Stimulated activated CD4-positive, alpha-beta T cell treated with anti-CD3 and anti-CD28 coated beads, Interleukin-15, amount 100 ng/mL, for 1 hour (primary cell): ENCODE measurements at places on chromosomes 3 and 15.
A peak's percentile ranks its signal among the peaks of the same experiment; 100 is the strongest.

DNA sequence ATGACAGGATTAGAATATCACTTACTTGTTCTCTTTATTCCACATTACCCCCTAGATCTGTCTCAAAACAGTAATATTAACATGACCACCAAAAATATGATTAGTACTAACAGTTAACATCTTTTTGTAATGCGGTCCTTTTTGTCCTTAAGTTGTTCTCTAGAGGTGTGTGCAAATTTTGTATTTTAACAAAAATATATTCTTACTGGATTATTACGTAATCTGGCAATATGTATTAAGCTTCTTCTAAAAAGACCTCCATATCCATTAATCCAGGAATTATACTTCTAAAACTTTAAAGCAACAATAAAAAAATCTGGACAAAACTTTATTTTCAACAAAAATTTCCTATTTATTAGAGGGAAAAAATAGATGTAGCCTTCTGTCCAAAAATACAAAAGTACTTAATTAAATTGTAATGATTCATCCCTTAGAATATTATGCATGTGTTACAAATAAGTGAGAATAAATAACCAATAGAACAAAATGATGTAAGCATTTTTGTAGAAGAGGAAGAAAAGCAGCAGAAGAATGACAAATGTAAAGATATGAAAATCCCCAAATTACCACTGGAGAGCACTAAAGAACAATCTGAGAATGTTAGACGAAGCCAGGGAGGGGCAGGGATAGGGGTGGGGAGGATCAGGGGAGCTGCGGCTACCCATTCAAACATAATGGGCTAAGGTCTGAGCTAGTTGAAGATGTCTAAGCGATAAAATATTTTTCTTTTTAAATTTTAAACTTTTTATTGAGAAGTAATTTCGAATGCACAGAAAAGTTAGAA is 945.6 kb downstream of the MCTP2 start:
- no peak for DNase-seq

DNA sequence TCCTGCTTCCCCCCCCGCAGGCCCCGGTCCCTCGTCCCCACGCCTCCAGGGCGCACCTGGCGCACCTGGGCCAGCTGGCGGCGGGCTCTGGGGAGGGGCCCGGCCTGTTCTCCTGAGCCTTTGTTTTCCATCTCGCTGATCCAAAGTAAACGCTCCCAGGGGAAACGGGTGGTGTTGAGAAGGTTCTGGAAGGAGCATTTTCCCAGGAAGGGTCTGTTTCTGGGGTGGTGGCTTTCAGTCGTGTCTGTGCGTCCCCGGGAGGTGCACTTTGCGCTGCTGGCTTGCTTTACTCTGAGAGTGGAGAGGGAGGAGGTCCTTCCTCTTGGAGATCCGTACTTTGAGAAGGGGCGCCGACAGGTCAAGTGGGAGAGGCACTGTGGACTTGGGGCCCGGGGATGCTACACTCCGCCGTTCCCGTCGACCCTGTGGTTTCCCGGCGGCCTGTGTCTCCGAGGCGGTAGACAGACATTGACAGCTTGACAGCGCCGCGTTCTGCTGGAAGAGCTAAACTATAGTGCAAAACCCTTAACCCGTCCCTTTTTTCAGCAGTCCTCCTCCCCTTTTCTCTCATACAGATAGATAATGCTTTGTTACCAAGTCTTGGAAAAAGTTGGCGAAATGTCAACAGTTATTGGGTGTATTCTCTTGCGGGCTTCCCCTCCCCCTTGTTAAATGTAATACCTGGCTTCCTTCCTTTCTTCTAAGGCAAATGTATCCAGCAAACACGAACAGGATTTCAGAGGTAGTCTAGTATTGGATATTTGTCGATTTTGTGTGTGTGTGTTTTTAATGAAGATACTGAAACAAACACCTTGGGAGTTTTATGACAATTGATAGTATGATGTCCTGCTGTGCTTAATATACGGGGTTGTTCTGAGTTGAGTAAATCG is 6.5 kb downstream of the TPM1 start:
- no peak for DNase-seq

DNA sequence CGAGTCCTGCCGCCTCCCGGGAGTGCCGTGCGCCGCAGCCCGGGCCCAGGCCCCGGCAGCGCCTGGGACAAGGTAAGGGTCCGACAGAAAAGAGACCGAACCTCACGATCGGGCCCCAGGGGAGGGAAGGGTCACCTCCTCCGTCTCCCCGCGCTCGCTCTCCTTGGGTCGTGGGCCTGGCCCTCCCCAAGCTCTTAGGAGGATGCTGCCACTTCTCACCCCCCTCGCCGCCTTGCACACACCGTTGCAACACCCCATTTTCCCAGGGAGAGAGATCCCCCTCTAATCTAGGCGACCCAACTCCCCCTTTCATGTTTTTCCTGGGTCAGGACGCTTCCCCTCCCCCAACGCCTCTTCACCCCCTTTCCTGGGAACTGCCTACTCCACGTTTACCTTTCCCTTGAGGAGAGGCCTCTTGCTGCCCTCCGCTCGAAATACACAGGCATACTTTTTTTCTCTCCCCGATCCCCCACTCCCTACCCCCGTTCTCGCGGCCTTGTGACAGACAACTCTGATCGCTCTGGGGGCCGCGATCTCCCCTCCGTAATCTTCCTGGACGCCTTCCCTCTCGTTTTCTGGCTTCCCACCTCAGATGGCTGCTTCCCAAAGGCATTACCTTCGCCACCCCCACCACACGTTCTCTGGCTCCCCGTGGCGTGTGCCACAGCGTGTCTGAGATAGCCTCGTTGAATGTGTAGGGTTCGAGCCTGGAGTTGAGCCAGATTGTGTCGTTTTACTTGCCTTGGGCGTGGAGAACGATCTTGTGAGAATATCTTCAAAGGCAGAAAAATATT is 688 bp downstream of the SETD5 start:
- DNase-seq, result peak; percentile 27

GRCh38 chr3:107201146-107201545 is 176.1 kb upstream of the CCDC54 start:
- DNase-seq, result no peak

GRCh38 chr3:170553788-170554757 is 31.8 kb downstream of the SLC7A14 start:
- DNase-seq, result no peak

DNA sequence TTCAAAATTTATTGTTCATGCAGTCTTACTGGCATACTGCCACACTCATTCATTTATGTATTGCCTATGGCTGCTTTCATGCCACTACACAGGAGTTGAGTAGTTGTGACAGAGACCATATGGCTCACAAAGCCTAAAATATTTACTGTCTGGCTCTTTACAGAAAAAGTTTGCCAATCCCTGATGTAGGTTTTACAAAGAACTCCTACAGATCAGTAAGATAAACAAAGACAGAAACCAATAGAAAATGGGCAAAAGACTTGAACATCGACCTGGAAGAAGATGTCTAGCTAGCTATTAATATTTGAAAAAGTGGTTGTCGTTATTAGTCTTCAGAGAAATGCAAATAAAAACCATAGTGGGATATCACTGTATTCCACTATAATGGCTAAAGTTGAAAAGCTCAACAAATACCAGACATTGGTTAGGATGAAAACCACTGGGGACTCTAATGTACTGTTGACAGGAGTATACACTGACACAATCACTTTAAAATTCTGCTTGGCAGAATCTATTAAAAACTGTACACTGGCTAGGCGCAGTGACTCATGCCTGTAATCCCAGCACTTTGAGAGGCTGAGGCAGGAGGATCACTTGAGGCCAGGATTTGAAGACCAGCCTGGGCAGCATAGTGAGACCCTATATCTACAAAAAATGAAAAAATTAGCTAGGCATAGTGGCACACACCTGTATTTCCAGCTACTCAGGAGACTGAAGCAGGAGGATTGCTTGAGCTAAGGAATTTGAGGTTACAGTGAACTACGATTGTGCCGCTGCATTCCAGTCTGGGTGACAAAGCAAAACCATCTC is 87.7 kb downstream of the NEO1 start:
- no peak for DNase-seq

- DNase-seq, result no peak
Measured at GRCh38 chr15:77201665-77202064, 130.8 kb upstream of the TSPAN3 start.

GRCh38 chr3:37779289-37780152 is 82.2 kb upstream of the CTDSPL start:
- no peak for DNase-seq

DNA sequence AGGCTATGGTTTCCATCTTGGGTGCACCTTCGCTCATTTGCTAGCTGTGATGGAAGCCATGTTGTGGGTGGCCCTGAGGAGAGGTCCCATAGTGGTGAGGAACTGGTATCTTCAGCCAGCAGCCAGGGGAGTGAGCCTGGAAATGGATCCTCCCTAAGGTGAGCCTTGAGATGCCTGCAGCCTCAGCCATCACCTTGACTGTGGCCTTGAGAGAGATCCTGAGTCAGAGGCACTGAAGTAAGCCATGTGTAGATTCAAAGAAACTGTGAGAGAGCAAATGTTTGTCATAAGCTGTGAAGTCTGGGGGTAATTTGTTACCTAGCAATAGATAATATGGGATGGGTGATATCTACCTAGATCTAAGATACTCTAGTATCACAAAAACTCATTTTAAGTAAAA is 105.3 kb downstream of the SNRK start:
- no peak for DNase-seq

DNA sequence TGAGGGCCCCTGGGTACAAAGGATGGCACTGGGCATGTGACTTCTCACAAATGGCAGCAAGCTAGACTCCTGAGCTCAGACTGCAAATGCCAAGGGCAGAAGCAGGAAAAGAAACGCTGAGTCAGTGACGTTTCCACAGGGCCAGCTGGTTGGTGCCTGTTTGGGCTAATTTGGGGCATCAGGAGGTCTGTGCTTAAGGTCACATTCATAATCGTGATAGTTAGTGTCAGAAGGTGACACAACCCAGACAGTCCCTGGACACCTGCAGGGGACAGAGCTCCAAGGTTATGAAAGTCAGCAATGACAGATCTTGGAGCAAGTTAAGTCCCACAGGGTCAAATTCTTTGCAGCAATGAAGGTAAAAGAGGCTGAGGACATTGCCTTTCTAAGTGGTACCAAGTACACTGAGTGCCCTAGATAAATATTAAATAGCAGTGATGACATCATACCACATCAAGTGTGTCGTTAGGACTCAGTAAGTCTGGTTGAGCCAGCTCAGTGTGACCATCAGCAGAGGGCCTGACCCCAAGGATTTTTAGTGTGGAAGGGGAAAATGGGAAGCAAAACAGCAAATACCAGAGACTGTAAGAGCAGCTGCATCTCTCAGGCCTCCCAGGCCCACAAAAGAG is 556.9 kb upstream of the CFAP20DC start:
- DNase-seq, result no peak

GRCh38 chr3:138202945-138203701 is 16.0 kb downstream of the ARMC8 start:
- no peak for DNase-seq

GRCh38 chr3:155572085-155572484 is 172.8 kb downstream of the PLCH1 start:
- DNase-seq, result no peak

GRCh38 chr3:126395846-126396513 is 1.3 kb downstream of the CFAP100 start:
- DNase-seq, result no peak

DNA sequence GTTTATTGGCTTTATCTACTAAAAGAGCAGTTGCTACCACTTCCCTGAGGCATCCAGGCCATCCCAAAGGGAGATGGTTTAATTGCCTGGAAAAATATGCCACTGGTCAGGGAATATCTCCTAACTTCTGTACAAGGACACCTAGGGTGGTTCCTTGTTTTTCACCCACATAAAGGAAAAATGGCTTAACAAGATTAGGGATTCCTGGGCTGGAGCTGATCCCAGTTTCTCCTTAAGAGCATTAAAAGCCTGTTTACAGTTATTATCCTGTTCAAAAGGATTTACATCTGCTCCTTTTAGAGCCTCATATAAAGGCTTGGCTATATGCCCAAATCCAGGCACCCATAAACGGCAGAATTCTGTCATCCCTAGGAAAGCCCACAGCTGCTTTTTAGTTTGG is 70.2 kb upstream of the WNT7A start:
- no peak for DNase-seq
